MM.1S (cell line): ENCODE measurements at places on chromosomes 7 and 10.

DNA sequence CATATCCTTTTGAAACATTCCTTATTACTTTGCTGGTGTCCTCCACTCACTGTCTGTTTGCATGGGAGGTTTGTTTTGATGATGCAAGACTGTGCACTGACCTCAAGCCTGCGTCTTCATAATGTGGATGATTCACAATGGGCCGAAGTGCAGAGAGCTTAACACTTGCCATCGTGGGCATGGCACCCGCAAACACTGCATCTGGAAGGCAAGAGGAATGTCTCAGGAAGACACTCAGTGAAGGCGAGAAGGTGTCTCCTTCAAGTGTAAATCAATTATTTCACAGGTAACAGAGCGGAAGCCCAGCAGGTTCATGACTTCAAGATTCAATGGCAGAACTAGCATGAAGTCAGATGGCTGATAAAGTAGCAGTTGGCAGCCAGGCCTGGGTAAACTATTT lies 98.1 kb downstream of the DPY19L1 start:
- H3K4me3 ChIP-seq, result no peak overlapping the region
- H3K36me3 ChIP-seq, result no peaks in the 10 kb centered on the region; the same call in 1 of the 2 replicates
- H3K27ac ChIP-seq, result no peak overlapping the region
- H3K27me3 ChIP-seq, result no peaks in the 10 kb centered on the region
- no peak for DNase-seq
- H3K4me1 ChIP-seq, result no peaks in the 10 kb centered on the region

GRCh38 chr7:96701258-96701657 lies 8.4 kb downstream of the SEM1 start:
- no peak overlapping the region for H3K4me3 ChIP-seq
- H3K4me1 ChIP-seq, result no peaks in the 10 kb centered on the region
- no peaks in the 10 kb centered on the region for H3K36me3 ChIP-seq
- DNase-seq, result no peak
- H3K27me3 ChIP-seq, result no peaks in the 10 kb centered on the region
- H3K27ac ChIP-seq, result no peak overlapping the region

- peak overlapping the region; percentile 86 for H3K27ac ChIP-seq
- no peaks in the 10 kb centered on the region; the same call in 1 of the 2 replicates for H3K27me3 ChIP-seq
- peak; percentile 77 for DNase-seq
- peak overlapping the region; percentile 75 for H3K4me3 ChIP-seq
Observed at GRCh38 chr10:63628526-63629362, 107.5 kb downstream of the REEP3 start.

GRCh38 chr7:22316914-22317313 lies 40.0 kb downstream of the RAPGEF5 start:
- no peaks in the 10 kb centered on the region for H3K27me3 ChIP-seq
- no peak overlapping the region for H3K4me3 ChIP-seq
- H3K36me3 ChIP-seq, result no peaks in the 10 kb centered on the region
- H3K27ac ChIP-seq, result no peak overlapping the region
- no peaks in the 10 kb centered on the region for H3K4me1 ChIP-seq

GRCh38 chr7:74193054-74193453 lies 16.8 kb upstream of the LAT2 start:
- no peaks in the 10 kb centered on the region for H3K4me1 ChIP-seq
- H3K27ac ChIP-seq, result no peak overlapping the region
- peaks cover 34% of the 10 kb centered on the region; the same call in 1 of the 2 replicates for H3K36me3 ChIP-seq
- no peak for DNase-seq
